ENCODE measurements at places on chromosomes 12 and 14.

- peak; percentile 5 for DNase-seq
Observed at GRCh38 chr14:37791384-37792036, 196.1 kb downstream of the TTC6 start.

- DNase-seq = no peak
Observed at GRCh38 chr14:89466484-89466883, 49.5 kb upstream of the FOXN3 start.

GRCh38 chr12:76685246-76685678, 78.7 kb upstream of the ZDHHC17 start:
- no peak for DNase-seq

GRCh38 chr12:122596838-122597237, 69.8 kb downstream of the KNTC1 start:
- no peak for DNase-seq

GRCh38 chr12:75712223-75712622, 200.8 kb upstream of the KRR1 start:
- DNase-seq = no peak

DNA sequence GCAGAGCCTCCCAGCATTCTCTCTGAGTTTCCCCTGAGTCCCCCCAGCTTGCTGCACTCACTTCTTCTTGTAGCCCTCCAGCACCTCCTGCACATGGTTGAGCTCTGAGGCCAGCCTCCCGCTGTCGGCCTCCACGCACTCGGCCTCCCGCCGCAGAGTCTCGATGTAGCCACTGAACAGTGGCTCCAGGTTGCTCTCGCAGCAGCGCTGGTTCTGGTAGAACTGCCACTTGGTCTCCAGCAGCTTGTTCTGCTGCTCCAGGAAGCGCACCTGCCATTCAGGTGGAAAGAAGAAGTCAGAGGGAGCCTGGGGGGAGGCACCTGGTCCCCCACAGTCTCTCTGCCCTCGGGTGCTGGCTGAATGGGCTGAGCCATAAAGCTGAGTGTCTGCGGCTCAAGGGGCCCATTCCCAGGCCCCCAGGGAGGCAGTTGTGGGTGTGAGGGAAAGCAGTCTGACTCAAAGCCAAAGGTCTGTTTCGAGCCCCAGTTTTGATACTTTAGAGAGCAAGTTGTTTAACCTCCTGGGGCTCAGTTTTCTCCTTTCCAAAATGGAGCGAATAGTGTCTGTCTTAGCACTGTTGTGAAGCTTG, 2.3 kb downstream of the KRT85 start:
- no peak for DNase-seq

GRCh38 chr12:101570047-101570446, 24.7 kb upstream of the MYBPC1 start:
- peak; percentile 10 for DNase-seq

Measured in left renal pelvis (tissue), 4 donors.